Stimulated activated CD4-positive, alpha-beta T cell treated with anti-CD3 and anti-CD28 coated beads, Interleukin-4, amount 100 ng/mL, for 1 hour (primary cell): ENCODE measurements at places on chromosomes 12 and 14.

DNA sequence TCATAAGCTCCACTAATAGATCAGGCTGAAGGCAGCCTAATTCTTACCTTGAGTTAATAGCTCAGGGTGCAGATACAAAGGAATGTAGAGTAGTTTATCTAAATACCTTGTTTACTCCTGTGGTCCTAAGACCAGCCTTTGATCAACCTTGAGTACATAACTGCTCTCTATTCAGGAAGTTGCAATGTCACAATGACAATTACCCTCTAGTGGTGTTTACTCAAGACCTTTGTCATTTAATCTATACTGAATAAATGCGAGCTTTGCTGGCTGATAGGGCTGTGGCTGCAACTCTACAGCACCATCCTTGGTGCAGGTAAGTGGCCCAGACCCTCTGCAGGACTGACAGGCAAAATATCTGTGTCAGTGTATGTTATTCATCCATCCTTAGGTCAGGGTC, 282.7 kb downstream of the ATXN7L3B start:
- DNase-seq = no peak

DNA sequence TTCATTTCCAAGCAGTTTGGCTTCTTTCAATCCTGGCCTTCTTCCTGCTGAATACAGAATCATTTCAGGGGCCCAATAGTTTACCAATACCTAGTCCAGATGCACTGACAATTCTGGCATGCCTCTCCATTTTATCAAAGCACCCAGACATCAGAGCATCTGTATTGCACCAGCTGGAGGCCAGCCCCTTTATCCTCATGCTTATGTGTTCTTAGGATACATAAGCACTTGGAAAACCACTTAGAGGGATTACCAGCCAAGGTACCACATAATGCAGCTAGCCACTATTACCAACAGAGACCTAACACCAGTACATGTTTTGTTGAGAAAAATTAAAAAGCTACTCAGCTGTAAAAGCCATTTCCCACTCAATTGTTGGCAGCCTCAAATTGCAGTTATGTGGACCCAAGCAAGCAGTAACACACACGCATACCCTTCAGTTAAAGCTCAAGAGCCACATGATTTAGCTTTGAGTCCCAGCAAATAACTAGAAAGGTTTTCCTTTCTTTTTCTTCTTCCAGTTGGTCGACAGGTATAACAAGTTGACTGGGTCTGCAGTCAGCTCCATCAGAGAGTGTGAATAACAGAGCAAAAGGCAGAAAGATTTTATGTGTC, 263.8 kb downstream of the DIO2 start:
- DNase-seq = no peak

GRCh38 chr14:31668348-31668747, 107.1 kb downstream of the NUBPL start:
- DNase-seq = no peak

DNA sequence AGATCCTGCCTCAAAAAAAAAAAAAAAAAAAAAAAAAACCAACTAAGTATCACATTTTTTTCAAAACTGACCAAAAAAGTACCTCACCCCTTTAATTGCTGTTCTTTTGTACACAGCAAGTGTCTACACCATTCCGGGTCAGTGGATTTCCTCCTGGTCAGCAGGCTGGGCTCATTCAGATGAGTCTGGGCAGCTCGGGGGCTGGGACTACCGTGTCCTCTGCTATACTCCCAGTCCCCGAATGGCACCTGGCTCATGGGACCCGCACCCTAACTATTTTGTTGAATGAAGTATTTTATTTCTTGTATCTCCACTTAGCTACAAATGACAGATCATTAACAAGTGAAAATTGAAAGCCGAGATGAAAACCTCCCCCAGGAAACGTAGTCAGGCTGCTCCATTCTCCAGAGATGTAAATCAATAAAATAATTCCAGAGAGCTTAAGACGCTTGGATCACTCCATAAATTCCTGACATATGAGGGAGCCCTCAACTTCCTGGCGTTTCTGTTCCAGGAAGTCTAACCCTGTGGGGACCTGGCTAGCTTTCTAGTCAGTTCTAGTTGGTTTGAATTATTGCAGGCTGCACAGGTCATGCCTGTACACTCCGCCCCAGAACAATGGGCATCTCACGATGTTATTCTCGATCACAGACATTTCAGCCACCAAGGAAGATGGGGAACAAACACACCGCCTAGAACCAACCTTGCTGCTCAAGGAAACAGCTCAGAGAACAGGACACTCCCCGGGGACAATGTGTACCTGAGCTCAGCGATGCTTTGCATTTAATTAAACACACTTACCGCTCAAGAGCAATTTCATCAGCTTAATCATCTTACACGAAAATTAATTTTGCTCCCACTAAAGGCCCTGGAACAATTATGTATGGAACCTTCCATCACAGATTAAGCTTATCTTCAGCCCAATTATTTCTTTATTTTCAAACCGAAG, 76.3 kb downstream of the RIMBP2 start:
- DNase-seq = no peak

- no peak for DNase-seq
These were observed 4.7 kb downstream of the LTB4R start for GRCh38 chr14:24315807-24316596.

GRCh38 chr12:1878214-1878613, 40.2 kb downstream of the CACNA2D4 start:
- DNase-seq = no peak

DNA sequence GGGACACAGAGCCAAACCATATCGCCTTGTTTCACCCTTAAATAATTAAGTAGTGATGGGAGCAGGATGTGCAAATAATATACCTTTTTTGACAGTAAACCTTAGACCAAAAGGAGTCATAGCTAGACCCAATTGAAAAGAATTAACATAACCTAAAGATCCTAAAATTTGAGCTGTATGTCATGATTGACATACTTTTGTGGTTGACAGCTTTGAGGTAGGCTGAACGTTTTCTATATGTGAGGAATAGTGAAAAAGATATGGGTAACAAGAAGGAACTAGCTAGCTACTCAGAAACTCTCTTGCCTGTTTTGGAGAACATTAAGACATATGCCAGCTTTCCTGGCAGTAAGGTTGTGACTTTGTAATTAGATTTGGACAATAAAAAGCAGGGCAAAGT, 320.6 kb downstream of the KCNC2 start:
- no peak for DNase-seq
